ENCODE measurements at places on chromosomes 7 and 10.

GRCh38 chr7:116210345-116211005 is at the start of gene TES:
TSS of gene TES (plus strand) at chr7:116210539. CDS start at chr7:116210708, 169 bp downstream.
- peak; percentile 32 for DNase-seq

- no peak for DNase-seq
These were observed 175.4 kb downstream of the SORCS3 start for GRCh38 chr10:104816501-104816900.

- no peak for DNase-seq
These were observed 39.6 kb downstream of the CUL2 start for GRCh38 chr10:35050568-35050967.

DNA sequence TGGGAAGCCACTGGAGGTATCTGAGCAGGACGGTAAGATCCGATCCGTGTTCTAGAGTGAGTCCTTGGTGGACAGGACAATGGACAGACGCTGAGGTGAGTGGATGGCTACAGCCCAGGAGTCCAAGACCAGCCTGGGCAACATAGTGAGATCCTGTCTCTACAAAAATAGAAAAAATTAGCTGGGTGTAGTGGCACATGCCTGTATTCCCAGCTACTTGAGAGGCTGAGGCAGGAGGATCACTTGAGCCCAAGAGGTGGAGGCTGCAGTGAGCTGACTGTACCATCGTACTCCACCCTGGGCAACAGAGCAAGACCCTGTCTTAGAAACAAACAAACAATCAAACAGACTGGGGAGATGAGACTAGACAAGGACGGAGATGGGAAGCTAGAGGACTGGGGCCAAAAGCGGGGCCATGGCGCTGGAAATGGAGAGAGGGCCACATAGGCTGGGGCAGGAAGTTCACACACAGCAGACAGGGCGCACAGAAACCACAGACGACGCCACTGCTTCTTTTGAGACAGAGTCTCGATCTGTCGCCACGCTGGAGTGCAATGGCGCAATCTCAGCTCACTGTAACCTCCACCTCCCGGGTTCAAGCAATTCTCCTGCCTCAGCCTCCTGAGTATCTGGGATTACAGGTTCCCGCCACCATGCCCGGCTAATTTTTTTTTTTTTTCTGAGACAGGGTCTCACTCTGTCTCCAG is 24.7 kb downstream of the DAGLB start:
- no peak for DNase-seq

GRCh38 chr10:102436312-102436711 is 3.9 kb upstream of the CUEDC2 start:
- no peak for DNase-seq

DNA sequence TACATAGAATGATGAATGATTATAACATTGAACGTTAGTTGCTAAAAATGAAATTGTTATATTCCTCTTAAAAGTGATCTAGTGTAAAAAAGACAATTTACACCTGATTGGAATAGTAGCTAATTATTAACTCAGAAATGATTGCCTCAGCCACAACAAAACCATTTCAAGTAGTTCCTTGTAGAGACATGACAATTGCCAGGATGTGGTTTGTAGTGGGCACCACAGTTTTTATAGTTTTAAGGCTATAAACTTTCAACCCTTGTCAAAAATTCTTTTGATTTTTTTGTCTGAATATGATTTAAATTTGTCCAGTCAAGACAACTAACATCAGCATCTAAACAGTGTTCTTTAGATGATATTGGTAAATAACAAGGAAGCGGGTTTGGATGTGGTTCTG is 145.2 kb downstream of the SUGCT start:
- DNase-seq = no peak

- peak; percentile 54 for DNase-seq
These were observed at the start of gene GNG11 for GRCh38 chr7:93921607-93922566. TSS of gene GNG11 (plus strand) at chr7:93921735. CDS start at chr7:93922138, 403 bp downstream.

- peak; percentile 81 for DNase-seq
These were observed 5.8 kb upstream of the PLEKHA1 start for GRCh38 chr10:122368502-122369254.

- peak; percentile 80 for DNase-seq
These were observed 115.4 kb downstream of the ZMIZ1 start for GRCh38 chr10:79184145-79184625.

DNA sequence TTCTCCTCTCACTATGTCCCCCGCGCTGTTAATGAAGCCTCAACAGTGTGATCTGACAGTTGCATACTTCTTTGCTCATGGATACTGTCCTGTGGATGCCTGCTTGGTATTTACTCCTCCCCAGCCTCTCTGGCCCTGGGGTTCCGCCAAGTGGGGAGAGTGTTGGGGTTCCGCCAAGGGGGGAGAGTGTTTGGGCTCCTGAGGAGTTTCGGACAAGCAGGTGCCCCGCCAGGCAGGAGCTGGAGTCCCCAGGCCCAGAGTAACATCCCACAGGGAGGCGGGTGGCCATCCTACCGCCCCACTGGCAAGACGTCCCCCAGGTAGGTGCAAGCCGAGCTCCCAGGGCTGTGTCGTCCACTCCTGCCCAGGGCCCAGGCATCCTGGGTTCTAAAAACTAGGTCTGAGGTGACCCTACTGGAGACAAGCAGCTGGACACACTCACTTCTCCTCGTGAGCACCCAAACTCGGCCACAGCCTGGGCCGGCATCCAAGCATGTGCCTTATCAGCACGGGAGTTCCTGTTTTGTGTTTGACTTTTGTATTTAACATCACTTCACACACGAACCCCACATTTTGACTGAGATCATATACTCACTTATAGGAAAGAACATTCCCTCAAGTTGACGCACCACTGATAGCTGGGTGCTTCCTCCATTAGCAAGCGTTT is 34.2 kb downstream of the CAMK2B start:
- no peak for DNase-seq

All from NCI-H146 (cell line).